ENCODE measurements at places on chromosomes 1 and 21.
A peak's percentile ranks its signal among the peaks of the same experiment; 100 is the strongest.

- no peak for DNase-seq
These were observed 9.9 kb upstream of the PROX1 start for GRCh38 chr1:213977909-213978308.

DNA sequence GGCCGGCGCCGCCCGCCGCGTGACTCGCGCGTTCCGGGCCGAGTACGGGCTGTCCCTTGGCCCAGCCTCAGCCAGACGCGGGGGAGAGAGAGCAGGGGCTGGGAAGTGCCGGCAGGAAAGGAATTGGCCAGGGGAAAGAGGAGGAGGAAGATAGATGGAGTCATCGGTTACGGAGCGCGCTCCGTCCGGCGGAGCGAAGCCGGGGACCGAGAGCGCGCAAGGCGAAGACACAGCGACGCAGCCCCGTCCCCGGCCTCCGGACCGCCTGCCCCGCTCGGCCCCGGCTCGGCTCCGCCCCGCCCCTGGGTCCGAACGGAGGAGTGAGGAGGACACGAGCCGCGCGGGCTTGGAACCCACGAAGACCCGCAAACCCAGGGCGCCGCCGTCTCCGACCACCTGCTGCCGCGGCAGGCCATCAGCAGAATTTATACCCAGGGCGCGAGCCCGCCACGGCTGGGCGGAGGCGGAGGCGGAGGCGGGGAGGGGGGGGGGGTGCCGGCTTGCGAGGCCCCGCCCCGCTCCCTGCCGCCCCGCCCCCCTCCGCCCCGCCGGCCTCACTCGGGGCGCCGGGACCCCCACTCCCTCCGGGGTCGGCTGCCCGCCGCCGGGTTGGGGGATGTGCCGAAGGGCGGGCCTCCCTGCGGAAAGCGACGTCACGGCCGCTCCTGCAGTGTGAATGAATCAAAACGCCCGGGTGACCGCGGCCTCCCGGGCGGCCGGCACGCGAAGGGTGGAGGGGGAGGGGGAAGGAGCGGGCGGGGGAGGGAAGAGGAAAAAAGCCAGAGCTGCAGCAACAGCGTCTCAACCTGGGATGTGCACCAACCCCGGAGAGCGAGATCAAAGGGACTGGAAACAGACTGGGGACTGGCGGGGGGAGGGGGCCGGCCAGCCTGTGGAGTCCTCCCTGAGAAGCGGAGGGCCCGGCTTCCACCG, at the start of gene LHX4:
Gene LHX4 (plus strand): TSS at position 782 of the 933 bp plus-strand sequence. CDS start 266 bp downstream, outside the sequence.
- no peak for DNase-seq

DNA sequence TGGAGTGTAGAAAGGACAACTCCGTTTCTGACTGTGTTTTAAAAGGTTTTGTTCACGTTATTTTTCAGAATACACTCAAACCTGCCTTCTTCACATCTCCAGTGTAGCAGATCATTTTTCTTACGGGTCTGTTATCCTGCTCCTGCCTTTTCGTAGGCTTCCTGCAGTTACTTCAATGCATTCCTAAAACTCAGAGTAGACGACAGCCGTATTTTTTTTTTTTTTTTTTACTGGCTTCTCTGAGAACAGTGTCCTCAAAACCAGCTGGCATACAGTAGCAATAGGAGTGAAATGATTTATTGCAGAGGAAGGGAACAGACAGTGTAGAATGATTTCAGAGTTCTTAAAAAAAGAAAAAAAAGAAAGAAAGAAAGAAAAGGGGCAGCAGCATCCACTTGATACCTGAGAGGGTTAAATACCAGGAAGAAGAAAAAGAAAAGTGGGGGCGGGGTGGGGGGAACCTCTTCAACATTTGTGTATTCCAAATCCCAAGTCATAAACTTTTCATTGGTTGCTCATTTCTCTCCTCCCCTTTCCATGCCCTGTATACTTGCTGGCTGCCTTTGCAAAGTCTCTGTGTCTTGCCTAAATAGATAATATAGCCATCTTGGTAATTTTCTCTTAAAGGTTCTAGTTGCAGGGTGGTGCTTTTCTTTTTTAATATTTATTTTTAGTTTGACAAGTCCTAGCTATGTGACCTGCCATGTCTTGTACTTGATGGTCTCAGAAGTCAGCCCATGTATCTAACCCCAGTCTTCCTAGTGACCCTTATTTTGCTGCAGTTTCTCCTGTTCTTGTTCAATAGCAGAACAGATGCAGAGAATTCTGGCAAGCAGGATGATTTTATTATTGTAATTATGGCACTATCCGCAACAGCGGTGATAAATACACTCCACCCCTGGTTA, 2.8 kb downstream of the TGFB2 start:
- DNase-seq, result no peak

GRCh38 chr21:43274946-43275310, 106.1 kb downstream of the CRYAA start:
- DNase-seq, result no peak

GRCh38 chr1:117059678-117060440, at the start of gene TTF2:
Gene TTF2 (plus strand): TSS chr1:117060326. CDS start chr1:117060347, 21 bp downstream.
- peak; percentile 86 for DNase-seq

GRCh38 chr1:2561446-2561845, 5.3 kb downstream of the TNFRSF14 start:
- no peak for DNase-seq

- DNase-seq, result no peak
These were observed 1.4 kb upstream of the RGS2 start for GRCh38 chr1:192807211-192808162.

DNA sequence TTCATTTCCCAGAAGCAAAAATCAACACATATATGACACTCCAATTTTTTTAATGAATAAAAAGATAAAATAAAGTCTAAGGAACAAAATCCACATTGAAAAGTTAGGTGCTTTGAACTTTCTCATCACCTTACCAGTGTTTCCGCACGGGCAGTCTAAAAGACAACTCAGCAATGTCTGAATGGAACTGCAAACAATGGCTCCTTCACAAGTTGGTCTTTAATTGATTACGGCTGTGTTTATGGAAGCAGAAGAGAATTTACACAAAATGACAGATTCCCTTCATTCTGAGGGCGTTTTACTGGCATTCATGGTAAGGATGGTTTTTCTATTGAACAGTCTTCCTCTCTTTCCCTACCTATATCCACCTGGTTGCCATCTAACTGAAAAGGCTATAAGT, 65.0 kb upstream of the RNPC3 start:
- no peak for DNase-seq

DNA sequence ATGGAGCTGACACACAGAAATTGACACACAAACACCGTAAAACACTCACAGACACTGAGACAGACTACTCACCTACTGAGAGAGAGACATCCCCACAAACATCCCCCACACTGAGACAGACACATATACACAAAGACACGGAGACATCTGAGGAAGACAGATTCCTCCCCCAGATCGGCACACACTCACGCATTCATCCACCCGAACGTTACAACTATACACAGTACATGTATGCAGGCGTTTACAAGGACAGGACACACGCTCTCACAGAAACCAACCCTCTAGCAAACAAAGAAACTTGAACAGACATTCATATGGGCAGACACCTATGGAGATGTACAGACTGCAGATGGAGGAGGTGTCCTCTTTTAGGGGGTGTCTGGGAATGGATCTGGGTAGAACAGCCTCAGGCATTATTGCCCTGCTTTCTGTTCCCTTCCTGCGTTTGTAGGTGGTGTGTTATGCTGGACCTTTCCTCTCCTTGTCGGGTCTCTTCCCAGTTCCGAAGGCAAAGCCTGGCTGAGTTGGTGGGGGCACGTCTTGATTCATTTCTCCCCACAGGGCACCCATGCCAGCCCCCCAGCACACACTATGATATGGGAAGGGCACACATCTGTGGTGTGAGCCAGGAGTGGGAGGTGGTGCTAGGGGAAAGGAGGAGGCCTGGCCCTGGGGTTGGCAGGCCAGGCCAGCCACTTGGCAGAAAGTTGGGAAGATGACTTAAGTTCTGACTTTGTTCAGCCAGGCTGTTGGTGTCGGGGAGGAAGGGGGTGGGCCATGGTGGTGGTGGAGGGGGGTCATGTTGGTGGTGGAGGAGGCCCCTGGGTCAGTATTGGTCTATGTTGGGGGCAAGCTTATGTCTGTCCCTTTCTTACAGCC, 1.5 kb downstream of the KIRREL1 start:
- DNase-seq, result no peak

DNA sequence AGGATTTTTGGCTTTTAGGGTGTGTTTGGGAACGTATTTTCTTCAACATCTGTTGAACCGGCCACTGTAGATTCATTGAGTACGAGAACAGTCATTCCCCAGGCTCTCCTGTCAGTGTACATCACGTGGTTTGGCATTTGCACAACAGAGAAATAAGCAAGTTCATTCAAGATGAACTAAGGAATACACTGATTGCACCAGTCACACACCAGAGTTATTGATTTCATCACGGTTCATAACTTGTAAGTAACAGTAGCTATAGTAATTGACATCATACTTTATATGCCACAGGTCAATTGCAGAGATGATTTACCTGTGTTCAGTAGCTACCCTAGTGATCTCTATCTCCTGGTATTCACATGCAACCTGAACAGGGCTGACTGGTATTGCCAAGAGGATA, 90.7 kb upstream of the ETS2 start:
- DNase-seq, result no peak

DNA sequence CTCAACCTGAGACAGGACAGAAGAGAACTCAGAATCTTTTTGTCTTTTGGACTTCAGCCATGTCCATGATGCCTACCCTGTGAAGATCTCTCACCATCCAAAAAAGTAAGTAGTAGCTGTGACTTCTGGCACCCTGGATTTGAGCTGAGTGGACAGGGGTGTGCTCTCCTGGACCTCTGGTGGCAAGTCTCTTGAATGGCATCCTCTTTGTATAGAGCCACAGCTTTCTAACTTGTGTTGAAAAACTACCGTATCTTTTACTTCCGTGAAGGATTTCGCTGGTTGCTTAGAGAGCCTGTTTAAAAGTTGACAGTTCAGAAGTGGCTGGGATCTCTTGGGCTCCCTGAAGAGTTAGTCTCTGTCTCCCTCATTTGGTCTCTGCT, 1.8 kb downstream of the MFN2 start:
- DNase-seq, result no peak

DNA sequence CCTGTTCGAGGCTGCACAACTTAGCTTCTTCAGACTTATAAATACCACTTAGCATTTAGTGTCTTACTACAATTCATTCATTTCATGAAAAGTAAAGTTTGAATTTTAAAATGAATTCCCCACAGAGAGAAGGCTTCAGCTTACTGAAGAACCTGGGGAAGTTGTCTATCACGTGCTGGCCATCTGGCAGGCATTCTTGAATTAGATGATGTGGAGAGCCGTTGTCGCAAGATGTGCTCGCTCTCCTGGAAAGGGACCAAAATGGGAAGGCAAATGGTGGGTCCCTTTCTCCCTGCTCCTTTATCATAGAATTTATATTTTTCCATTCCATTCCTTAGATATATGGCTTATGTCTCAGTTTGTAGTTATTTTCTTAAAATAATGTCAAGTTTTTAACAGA, 90.5 kb downstream of the CD247 start:
- no peak for DNase-seq

GRCh38 chr21:41713495-41714281, 53.2 kb downstream of the RIPK4 start:
- no peak for DNase-seq

- no peak for DNase-seq
These were observed 66.6 kb upstream of the EFHD2 start for GRCh38 chr1:15343099-15343498.

DNA sequence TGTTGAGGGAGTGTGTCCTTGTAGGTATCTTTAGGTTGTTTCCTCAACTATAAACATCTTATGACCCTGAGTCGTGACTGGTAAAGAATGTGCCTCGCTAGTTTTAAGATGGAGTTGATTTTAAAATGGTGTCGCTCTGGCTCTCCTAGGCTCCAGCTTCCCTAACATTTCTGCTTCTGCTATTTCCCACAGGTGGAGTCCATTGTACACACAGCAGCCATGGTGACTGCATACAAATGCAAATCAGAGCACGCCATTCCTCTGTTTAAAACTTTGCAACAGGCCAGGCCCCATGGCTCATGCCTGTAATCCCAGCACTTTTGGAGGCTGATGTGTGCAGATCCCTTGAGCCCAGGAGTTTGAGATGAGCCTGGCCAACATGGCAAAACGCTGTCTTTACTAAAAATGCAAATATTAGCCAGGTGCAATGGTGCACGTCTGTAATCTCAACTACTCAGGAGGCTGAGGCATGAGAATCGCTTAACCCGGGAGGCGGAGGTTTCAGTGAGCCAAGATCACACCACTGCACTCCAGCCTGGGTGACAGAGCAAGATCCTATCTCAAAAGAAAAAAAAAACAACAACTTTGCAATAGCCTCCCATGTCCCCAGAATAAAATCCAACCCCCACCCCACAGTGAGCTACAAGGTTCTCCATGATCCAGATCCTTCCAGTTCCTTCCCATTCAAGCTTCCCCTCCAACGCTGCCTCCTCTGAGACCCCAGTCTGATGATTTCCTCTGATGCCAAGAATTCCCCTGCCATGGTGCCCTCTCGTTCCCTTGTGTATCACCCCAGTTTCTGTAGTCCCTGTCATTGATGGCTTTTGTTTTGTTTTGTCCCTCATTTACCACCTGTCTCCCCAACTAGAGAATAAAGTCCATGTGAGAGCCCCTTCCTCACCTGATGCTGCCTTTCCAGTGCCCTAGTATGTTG, 36.9 kb upstream of the KLHDC7A start:
- no peak for DNase-seq

- no peak for DNase-seq
These were observed 11.2 kb downstream of the IFT25 start for GRCh38 chr1:53934170-53934765.
